ENCODE measurements at places on chromosomes 16 and 17.

- DNase-seq: no peak
Observed at GRCh38 chr17:28906706-28907438, 4.0 kb upstream of the DHRS13 start.

- no peak for DNase-seq
Observed at GRCh38 chr17:9324864-9325263, 250.8 kb downstream of the STX8 start.

DNA sequence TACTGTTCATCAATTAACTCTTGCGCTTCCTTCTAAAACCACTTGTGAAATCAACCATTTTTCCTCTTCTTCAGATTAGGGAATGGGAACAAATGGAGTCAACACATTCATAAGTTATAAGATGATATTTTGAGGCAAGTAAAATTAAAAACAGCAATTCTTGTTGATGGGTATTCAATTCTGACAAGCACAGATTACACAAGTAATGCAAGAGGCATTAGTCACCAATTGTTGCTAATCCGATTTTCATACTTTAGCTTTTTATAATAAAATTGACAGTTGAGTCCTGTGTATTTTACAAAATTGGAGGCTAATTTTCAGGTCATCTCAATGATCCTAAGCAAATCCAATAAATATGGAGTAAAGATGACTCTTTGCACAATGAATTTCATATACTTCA is 918.4 kb upstream of the SOX9 start:
- DNase-seq: no peak

DNA sequence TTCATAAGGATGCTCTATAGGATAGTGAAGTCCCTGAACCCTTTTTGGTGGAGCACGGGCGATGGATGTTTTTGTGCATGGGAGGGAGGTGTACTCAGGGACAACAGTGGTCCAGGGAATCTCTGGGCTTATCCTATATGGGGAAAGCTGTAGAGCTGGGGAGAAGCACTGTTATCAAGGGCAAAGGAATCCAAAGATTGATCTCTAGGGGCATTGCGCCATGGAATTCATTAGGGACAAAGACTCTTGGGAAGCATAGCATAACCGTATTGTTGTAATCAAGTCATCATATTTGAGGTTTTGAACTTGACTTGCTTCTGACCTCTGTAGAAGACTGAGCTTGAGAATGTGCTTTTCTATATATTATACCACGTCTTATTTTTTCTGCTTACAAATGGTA is 172.9 kb upstream of the ZFHX3 start:
- no peak for DNase-seq

GRCh38 chr17:42760652-42761581 is at the start of gene RAMP2:
Gene RAMP2 (plus strand): TSS chr17:42761227. CDS start chr17:42761262, 35 bp downstream.
- no peak for DNase-seq

DNA sequence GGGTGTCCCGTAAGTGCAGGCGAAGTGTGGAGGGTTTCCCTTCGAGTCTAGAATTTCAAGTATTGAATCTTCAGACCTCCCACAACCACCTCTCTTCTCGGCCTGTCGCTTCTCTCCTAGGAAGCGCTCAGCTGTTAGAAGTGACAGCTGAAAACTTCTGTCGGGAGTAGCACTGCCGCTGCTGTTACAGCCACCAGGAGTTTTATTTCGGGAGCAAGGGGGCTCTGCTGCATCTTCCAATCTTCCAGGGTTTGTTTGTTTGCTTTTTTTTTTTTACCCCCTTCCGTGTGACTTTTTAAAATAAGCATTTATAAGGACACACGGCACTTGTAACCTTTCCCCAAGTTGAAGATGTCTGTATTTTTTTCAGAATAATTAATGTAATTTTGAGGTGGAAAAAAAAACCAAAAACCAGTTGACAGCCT is 767 bp downstream of the RPS6KB1 start:
- no peak for DNase-seq

DNA sequence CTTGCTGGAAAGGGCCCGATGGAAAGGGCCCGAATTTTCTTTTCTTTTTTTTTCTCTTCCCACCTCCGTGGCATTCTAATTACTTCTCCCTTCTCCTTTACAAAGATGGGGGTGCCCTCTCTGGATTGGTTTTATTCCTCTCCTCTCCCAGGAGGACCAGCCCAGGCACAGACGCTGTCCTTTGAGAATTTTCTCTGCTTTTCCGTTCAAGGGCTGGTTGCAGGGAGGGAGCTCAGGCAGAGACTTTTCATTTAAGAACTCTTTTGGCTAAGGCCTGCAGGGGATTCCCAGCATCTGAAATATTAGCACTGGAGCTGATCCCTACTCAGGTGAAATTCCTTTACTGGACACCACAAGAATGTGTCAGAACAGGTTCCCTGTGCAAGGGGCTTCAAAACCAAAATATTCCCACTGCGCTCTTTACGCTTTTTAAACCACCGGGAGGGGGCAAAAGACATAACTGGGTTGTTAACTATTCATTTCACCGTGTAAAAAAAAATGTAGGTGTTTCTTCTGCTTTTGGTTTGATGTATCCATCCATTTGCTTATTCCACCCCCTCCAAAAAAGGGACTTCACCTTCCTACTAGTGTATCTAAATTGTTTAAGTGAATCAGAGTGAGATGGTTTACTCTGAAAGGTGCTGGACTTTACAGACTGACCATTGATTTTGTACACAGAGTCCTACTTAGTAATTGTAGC is 1.4 kb downstream of the NFAT5 start:
- DNase-seq: no peak

- DNase-seq: no peak
Observed at GRCh38 chr17:67629971-67630320, 87.8 kb upstream of the NOL11 start.

All from T-helper 17 cell (primary cell).